Dermis microvascular lymphatic vessel endothelial cell (primary cell): ENCODE measurements at places on chromosomes 7 and 10.
A peak's percentile ranks its signal among the peaks of the same experiment; 100 is the strongest.

GRCh38 chr10:132861884-132862461 is 76.0 kb upstream of the NKX6-2 start:
- DNase-seq, result no peak

DNA sequence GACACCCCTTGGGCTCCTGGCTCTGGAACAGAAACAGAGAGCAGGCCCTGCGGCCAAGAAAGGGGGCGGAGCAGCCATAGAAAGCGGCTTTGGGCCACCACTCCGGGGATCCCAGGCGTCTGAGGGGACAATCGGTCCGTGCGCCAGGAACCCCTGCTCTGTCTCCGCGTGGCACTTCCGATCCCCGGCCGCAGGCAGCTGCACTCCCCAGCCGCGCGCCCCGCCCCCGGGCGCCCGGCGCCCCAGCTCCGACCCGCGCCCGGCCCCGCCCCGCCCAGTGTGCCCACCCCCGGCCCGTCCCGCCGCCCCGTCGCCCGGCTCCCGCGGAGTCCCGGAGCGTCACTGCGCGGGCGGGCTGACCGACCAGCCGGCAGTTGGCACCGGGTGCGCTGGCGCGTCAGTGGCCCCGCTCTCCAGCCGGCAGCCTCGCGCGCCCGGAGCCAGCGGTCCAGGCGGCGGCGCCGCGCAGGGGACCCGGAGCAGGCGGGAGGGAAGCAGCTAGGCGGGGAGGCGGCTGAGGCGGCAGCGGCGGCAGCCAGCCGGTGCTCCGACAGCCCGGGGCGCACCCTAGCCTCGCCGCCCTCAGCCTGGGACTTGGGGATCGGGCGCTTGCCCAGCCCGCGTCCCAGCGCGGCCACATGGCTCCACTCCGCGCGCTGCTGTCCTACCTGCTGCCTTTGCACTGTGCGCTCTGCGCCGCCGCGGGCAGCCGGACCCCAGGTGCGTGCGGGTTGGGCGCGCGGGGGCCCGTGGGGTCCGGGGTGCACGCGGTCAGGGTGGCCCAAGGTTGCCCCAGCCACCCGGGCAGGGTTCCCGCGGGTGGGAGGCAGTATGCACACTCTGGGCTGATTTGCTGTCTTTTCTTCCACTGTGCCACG is at the start of gene ADAMTS14:
Gene ADAMTS14 (plus strand): TSS at position 342 of the 878 bp plus-strand sequence. CDS start 297 bp downstream, at position 639.
- DNase-seq, result peak; percentile 30

- DNase-seq, result no peak
Measured at GRCh38 chr10:127991543-127992255, 84.8 kb downstream of the PTPRE start.

- no peak for DNase-seq
Measured at GRCh38 chr10:125037145-125037877, 95.4 kb downstream of the ZRANB1 start.

DNA sequence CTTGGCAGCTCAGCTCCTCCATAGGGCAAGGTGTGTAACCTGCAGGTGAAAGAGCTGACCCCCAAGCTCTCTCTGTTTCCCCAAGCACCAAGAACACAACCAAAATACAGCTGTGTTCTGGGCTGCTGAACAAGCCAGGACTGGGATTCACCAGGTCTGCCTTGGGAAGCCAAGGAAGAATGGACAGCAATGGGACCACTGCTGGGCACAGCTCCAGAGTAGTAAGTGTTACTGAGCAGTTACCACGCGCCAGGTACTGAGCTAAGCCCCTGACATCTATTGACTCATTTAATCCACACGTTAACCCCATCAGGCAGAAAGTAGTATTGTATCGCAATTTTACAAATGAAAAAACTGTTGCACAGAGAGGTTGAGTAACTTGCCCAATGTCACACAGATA is 168.3 kb downstream of the GRID1 start:
- no peak for DNase-seq

GRCh38 chr10:81820418-81820817 is 54.6 kb upstream of the NRG3 start:
- DNase-seq, result peak; percentile 13

DNA sequence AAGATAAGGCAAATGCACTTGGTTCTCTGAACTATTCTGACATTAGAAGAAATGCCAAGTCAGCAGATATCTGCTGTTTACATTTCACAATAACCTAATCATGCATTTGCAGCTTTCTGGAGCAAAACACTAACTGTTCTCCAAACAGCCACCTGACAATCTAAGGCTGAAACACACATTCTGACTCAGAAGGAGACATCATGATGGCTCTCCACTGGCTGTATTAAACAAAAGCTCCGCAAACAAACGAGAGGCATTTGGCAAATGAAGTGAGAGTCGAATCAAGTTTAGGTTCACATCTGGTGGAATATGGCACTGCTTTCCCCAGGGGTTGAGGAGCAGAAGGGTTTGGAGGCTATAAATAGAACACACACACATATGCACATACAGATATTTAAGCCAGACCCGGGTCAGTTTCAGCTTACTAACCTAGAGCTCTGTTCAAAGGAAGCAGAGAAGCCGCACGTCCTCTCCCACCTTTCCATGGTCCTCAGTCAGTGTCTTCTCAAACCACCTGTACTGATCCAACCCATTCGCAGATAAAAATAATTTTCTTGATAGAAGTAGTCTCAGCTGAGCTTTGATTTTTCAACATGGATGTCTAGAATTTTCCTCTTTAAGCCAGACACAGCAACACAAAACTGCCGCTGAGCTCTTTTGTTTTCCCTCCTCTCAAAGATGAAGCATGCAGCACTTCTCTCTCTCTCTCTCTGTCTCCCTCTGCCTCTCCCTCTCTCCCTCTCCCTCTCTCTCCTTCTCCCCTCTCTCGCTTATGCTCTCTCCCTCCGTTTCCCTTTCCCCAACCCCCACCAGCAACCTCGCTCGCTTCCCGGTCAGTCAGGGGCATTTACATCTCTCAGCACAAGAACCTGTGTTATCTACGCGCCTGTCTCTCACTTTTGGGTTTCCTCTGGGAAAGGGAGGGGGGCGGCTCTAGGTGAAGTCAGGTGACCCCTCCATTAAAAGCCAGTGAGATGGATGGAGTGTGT is 682.8 kb downstream of the MAGI2 start:
- DNase-seq, result no peak

- DNase-seq, result no peak
Measured at GRCh38 chr10:56928714-56929113, 567.7 kb upstream of the ZWINT start.

GRCh38 chr10:117537436-117537903 is 5.1 kb upstream of the EMX2 start:
- peak; percentile 25 for DNase-seq

- DNase-seq, result no peak
Measured at GRCh38 chr10:44476409-44477045, 91.6 kb upstream of the CXCL12 start.

GRCh38 chr10:81414038-81414437 is 461.0 kb upstream of the NRG3 start:
- DNase-seq, result peak; percentile 3

- DNase-seq, result no peak
Measured at GRCh38 chr10:15290150-15290549, 80.9 kb downstream of the FAM171A1 start.

GRCh38 chr10:91627344-91628102 is 5.3 kb downstream of the PPP1R3C start:
- DNase-seq, result no peak

DNA sequence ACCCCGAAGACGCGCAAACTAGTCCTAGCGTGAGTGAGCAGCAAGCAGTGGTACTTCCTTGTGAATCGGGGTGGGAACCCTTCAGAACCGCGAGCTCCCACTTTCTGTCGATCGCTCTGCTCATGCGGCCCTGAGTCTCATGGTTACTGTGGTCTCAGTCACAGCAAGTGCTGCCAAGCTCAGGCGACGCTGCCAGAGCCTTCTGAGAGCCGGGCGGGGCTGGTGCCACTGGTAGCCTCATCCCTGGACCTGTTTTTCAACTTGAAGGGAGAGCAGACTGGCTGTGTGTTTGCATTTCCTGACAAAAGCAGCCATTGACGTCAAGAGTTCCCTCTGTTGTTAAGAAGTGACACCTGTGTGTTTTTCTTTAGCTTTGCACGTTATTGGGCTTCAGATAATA is 32.9 kb upstream of the BHLHA15 start:
- DNase-seq, result no peak

- DNase-seq, result no peak
Measured at GRCh38 chr10:72386916-72387586, 32.3 kb upstream of the DNAJB12 start.

- no peak for DNase-seq
Measured at GRCh38 chr10:49322371-49323170, 23.6 kb downstream of the C10orf71 start.

DNA sequence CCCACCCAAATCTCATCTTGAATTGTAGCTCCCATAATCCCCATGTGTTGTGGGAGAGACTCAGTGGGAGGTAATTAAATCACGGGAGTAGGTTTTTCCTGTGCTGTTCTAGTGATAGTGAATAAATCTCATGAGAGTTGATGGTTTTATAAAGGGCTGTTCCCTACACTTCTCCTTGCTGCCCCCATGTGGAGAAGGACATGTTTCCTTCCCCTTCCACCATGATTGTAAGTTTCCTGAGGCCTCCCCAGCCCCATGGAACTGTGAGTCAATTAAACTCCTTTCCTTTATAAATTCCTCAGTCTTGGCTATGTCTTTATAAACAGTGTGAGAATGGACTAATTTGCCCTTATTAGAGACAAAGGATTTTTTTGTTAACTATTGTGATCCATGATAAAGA is 48.5 kb upstream of the MKX start:
- no peak for DNase-seq

DNA sequence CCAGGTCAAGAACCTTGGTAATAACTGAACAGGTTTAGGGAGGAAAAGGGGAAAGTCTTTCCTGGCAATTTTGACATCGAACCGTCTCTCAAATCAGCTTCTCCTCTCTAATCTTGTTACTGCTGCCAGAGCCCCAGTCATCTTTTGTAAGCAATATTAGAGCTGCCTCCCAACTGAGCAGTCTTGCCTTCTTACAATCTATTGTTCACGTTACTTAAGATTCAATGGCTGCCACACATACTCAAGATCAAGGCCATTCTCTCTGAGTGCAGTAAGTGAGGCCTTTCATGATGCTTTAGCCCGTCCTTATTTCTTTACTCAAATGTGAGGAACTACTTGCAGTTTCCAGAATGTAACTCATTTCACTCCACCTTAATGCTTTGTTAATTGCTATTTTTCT is 12.4 kb downstream of the NET1 start:
- no peak for DNase-seq

DNA sequence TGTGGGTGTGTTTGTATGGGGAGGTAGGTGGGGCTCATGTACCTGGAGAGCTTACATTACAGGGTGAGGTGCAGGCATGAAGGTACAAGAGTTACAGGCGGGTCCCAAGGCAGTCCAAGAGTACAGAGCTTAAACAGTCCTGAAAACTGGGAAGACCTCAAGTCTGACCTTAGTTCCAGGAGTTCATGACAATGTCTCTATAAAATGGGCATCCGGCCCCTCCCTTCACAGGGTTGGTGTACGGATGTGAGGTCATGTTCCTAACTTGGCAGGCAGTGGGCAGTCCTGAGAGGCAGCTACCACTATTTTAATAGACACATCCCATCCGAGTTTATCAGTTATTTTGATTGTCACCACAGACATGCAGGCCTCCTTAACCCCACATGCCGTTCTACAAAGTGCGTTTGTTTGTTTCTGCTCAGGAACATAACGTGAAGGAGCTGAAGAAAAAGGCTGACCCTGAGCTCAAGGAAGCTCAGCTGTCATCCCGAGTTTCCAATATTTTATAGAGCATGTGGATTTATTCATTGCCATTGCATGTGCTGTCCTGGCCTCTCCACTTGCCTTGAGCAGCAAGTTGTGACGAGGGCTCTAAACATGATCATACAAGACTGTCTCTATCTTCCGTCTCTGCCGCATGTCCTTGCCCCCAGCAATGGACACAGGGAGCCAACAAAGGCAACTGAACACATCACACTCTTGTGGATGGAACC is 647.5 kb upstream of the IGFBP3 start:
- peak; percentile 28 for DNase-seq

- DNase-seq, result no peak
Measured at GRCh38 chr7:98515201-98515600, 101.9 kb upstream of the NPTX2 start.

DNA sequence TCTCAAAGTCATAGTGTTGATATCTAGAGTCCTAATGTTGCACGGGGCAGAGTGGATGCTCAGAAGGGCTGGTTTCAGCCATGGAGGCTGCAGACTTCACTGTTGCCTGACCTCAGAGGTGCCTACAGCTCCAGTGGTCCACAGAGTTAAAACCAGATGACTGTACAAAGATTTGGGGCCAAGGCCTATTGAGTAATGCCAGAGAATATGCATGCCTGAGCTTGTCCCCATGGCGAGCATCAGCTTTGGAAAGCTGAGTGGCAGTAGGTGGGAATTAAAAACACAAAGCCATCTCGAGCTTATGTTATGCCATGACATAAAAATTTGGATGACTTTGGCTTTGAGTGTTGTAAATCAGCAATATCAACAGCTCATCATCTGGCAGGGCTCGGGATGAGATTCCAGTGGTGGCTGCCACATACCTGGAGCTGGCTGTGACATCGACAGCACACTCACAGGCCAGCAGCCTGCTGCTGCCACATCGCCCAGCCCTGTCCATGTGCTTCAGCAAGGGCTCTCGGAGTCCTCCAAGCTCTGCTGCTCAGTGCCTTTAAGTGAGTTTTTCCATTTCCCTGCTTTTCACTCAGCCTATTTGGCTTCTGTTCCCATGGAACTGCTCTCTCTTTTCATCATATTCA is 379.6 kb downstream of the TNS3 start:
- no peak for DNase-seq

GRCh38 chr10:126518218-126519080 is 130.2 kb upstream of the ADAM12 start:
- DNase-seq, result no peak

GRCh38 chr10:99976886-99977665 is 32.7 kb downstream of the DNMBP start:
- DNase-seq, result no peak

- peak; percentile 53 for DNase-seq
Measured at GRCh38 chr7:115249080-115249479, 327.2 kb downstream of the MDFIC start.

DNA sequence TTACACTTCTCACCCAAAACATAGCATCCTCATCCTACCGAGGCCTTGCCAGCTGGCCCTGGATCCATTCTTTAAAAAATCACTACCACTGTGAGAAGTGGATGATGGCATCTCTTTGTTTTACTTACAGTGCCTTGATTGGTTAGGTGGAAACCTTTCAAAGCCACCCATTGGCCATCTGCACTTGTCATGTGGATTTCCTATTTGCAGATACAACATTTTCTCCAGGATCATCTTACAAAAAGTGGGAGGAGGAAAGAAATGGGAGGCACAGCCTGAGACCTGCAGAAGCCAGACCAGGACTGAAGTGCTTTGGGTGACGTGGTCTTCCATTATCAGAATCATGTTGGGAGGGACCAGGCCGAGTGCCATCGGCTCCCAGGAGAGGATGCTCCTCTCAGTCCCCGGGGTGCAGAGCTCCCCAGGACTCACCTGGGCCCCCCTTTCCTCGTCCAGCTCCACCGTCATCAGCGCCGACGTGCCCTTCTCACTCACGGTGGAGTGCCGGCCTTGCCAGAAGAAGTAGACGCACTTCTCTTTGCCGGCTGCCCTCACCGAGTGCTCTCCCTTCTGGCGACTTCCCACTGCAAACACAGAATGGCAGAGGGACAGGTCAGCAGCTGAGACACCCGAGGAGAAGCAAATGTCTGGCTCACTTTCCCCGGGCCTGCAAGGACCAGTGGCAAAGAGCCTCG is 161.2 kb downstream of the SVIL start:
- DNase-seq, result no peak

- peak; percentile 84 for DNase-seq
Measured at GRCh38 chr10:69866688-69867461, 65.2 kb downstream of the COL13A1 start.

GRCh38 chr10:120451968-120452367 is 5.1 kb upstream of the PLPP4 start:
- no peak for DNase-seq

- no peak for DNase-seq
Measured at GRCh38 chr10:22724773-22725172, 10.4 kb upstream of the PIP4K2A start.
